ENCODE measurements at places on chromosomes 5 and 9. TPM values are rescaled to one million over a fixed set of nuclear protein-coding genes. Genes with fewer than 3 reads are reported as not detected.

CCL21 gene
- total RNA-seq = 37.7 TPM

SLC36A2 gene
- total RNA-seq = not detected

LURAP1L gene
- total RNA-seq = 32.3 TPM

ASTN2 gene
- total RNA-seq = 3.8 TPM

- DNase-seq = no peak
- no peaks in the 10 kb centered on the region for H3K36me3 ChIP-seq
Observed at GRCh38 chr9:125867751-125868415, 120.7 kb downstream of the PBX3 start.

GRCh38 chr5:51657340-51658240, 274.3 kb downstream of the ISL1 start:
- H3K4me1 ChIP-seq = no peaks in the 10 kb centered on the region
- DNase-seq = no peak
- H3K27me3 ChIP-seq = no peaks in the 10 kb centered on the region

DNA sequence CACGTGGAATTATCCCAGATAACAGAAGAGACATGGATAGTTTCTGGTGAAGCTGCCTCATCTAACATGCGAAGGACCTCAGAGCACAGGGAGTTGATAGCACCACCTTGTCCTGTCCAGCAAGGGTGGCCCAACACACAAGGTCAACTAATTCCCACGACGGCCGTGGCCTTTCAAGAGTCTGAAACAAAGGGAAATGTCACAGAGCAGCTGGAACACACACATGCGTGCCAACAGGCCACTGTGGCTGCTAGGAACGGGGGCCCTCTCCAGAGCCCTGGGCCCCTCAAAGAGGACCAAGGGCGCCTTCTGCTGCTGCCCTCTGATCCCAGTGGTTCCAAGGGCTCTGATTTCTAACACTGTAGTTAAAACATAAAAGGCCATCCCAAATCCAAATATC, 50.7 kb downstream of the SECISBP2 start:
- no peaks in the 10 kb centered on the region for H3K4me1 ChIP-seq
- H3K27ac ChIP-seq = no peak overlapping the region
- no peak for DNase-seq
- no peak overlapping the region for H3K4me3 ChIP-seq
- H3K27me3 ChIP-seq = no peaks in the 10 kb centered on the region
- H3K36me3 ChIP-seq = no peaks in the 10 kb centered on the region

GRCh38 chr5:111163000-111163399, 61.2 kb upstream of the CAMK4 start:
- no peak overlapping the region for H3K4me3 ChIP-seq
- no peaks in the 10 kb centered on the region for H3K4me1 ChIP-seq
- H3K36me3 ChIP-seq = no peaks in the 10 kb centered on the region
- no peak overlapping the region for H3K27ac ChIP-seq

DNA sequence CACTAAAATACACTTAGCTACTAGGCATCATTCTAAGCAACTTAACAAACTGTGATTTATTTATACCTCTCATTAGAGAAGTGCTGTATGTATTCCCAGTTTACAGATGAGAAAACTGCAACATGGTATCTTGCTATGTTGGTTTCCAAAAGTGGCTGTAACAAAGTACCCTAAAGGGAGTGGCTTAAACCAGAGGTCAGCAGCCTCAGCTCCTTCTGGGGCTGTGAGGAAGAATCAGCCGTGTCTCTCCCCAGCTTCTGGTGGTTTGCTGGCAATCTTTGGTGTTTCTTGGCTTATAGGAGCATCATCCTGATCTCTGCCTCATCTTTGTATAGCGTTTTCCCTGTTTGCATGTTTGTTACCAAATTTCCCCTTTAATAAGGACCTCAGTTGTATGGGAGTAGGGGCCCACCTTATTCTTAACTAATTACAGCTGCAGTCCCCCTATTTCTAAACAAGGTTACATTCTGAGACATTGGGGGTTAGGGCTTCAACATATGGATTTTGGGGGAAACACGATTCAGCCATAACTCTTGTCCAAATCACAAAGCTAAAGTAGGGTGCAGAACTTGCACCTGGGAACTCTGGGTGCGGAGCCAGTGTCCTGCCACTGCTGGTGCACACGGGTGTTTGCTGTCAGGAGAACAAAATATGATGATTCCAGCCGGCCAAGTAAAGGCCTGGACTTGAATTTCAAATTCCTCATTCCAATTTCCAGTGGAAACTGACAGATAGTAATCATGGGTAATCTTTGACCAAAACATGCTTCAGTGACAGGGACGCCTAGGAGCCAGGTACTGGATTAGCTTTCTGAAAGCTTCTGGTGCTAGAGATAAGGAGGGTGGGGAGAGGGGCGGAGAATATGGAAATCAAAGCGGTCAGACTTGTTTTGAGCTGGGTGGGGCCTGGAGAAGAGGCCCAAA, 43.3 kb downstream of the RAI14 start:
- no peak for DNase-seq
- peaks cover 14% of the 10 kb centered on the region for H3K4me1 ChIP-seq
- H3K27me3 ChIP-seq = no peaks in the 10 kb centered on the region
- H3K27ac ChIP-seq = peak overlapping the region; percentile 3

DNA sequence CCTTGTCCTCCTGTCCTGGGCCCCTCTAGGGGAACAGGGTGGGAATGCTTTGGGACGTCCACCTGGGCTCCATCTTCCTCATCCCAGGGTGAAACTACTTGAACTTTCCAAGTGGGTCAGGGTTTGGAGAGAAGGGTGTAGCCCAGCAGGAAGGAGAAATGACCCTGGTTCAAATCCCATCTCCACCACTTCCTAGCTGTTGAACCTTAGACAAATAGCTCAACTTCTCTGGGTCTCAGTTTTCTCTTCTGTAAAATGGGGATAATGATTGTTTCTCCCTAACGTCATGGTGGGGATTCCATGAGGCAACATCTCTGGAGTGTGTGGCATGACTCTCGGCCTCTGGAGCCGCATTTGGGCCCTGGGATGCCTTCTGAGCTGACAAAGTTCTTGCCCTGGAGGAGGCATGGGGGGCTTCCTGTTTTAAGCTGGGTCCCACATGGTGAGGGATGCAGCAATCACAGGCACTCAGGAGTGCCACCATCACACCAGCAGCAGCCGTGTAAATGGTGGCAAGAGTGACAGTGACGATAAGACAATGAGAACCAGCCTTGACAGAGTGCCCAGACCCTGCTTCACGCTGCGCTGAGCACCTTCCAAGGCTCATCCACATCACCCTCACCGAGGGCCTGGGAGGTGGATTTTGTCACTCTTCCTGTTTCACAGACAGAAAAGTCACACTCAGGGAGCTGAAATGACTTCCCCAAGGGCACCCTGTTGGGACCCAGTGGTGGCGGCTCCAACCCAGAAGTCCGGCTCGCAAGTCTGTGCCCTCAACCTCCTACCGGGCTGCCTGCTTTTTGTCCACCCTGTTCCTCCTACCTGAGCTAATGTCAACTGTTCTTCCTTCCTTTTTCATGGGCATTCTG, 69.5 kb upstream of the IER5L start:
- no peaks in the 10 kb centered on the region for H3K4me1 ChIP-seq
- H3K27ac ChIP-seq = no peak overlapping the region
- H3K27me3 ChIP-seq = no peaks in the 10 kb centered on the region
- DNase-seq = peak; percentile 50
- no peak overlapping the region for H3K4me3 ChIP-seq
